Activated CD4-positive, alpha-beta T cell treated with anti-CD3 and anti-CD28 coated beads, Interleukin-2, amount 10 ng/mL, durations not matched to agents 7 days and 5 days (primary cell): ENCODE measurements at places on chromosomes 5 and 9. TPM values are rescaled to one million over a fixed set of nuclear protein-coding genes. Genes with fewer than 3 reads are reported as not detected.

DNA sequence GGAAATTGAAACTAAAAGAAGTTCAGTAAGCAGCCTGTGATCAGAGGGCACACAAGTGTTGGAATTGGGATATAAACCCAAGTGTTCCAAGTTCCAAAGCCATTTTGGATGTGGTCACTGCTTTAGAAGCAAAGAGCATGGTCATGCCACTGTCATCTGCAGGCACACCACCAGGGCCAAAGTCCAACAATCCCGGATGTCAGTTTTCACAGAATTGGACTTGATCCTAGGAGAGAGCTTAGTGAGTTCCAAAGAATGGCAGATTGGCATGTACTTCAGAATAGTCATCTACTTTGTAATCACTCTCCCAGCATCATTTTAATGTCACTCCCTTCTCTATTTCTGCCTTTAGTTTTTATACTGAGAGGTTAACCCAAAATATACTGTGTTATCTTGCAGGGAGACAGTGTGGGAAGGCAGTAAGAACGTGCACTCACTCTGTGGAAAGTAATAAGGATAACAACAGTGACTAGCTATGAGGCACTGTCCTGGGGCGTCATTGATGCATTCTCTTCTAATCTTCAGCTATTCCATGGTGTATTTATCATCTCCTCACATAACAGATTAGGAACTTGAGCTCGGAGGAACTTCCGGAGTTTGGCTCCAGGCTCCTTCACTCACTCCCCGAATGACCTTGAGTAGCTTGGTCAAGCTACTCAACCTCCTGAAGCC, 388.0 kb downstream of the ACTL7B start:
- no peaks in the 10 kb centered on the region for H3K4me1 ChIP-seq
- no peak for DNase-seq
- no peaks in the 10 kb centered on the region for H3K36me3 ChIP-seq
- H3K27me3 ChIP-seq, result no peaks in the 10 kb centered on the region

- no peak for DNase-seq
- H3K36me3 ChIP-seq, result no peaks in the 10 kb centered on the region
- H3K4me1 ChIP-seq, result no peaks in the 10 kb centered on the region
Measured at GRCh38 chr5:68778484-68778883, 315.3 kb upstream of the SLC30A5 start.

FBP2 gene
- not detected for total RNA-seq

FOXE1 gene
- total RNA-seq, result not detected

DNA sequence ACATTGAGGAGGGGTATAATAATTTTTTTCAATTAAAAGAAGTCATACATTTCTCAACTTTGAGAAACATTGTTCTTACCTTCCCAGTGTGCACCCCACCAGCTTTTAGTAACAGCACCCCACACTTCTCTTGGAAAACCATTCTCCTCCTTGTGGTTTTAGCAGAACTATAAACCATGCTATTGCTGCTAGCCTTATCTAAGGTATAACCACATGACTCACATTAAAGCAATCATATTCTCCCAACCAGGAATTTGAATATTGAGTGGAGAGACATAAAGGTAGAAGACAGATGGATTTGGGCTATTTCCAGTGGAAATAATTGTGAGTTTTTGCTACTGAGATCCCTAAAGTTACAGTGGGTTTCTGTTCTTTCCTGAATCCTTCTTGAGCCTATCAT, 43.5 kb upstream of the SRFBP1 start:
- H3K4me3 ChIP-seq, result no peak overlapping the region
- DNase-seq, result no peak
- H3K27ac ChIP-seq, result no peak overlapping the region
- H3K4me1 ChIP-seq, result no peaks in the 10 kb centered on the region
- no peaks in the 10 kb centered on the region for H3K36me3 ChIP-seq

DNA sequence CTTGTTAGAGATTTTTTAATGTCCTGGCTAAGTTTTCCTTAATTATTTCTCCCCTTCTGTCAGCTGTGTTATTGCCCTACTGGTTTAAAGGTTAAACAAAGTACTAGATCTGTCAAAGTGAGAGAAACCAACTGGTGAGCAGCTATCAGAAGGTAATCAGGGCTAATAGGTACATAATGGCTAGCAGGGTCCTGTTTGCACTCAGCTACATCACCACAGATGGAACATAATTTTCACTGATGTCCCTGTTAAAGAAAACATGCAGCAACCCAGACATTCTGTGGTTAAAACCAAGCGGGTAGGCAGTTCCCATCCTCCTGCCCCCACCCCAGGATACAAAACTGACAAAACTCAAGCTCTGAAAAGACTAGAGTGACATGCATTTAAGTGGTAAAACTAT, 473.9 kb downstream of the NR2F1-AS1 start:
- H3K27me3 ChIP-seq, result no peaks in the 10 kb centered on the region
- no peak overlapping the region for H3K27ac ChIP-seq
- no peaks in the 10 kb centered on the region for H3K36me3 ChIP-seq

ITK gene
- total RNA-seq, result 258 TPM

- DNase-seq, result no peak
- no peak overlapping the region for H3K27ac ChIP-seq
- no peak overlapping the region for H3K4me3 ChIP-seq
- H3K4me1 ChIP-seq, result peaks cover 18% of the 10 kb centered on the region
Measured at GRCh38 chr5:80067016-80067415, 31.9 kb downstream of the THBS4 start.

- H3K4me3 ChIP-seq, result no peak overlapping the region
- no peak overlapping the region for H3K27ac ChIP-seq
- no peaks in the 10 kb centered on the region for H3K27me3 ChIP-seq
Measured at GRCh38 chr5:169182797-169183196, 118.1 kb downstream of the SLIT3 start.

GPR150 gene
- 0.87 TPM for total RNA-seq

NAIP gene
- 3.5 TPM for total RNA-seq

GRCh38 chr5:179623906-179624741, 653 bp upstream of the HNRNPH1 start:
- peaks cover 33% of the 10 kb centered on the region for H3K4me1 ChIP-seq
- H3K27me3 ChIP-seq, result no peaks in the 10 kb centered on the region
- DNase-seq, result peak; percentile 41
- H3K27ac ChIP-seq, result peak overlapping the region; percentile 99
- H3K36me3 ChIP-seq, result peaks cover 39% of the 10 kb centered on the region
- H3K4me3 ChIP-seq, result peak overlapping the region; percentile 88
